CD4-positive, alpha-beta T cell treated with Interleukin-17A for 1 hour (primary cell): ENCODE measurements at places on chromosomes 7 and 10.

DNA sequence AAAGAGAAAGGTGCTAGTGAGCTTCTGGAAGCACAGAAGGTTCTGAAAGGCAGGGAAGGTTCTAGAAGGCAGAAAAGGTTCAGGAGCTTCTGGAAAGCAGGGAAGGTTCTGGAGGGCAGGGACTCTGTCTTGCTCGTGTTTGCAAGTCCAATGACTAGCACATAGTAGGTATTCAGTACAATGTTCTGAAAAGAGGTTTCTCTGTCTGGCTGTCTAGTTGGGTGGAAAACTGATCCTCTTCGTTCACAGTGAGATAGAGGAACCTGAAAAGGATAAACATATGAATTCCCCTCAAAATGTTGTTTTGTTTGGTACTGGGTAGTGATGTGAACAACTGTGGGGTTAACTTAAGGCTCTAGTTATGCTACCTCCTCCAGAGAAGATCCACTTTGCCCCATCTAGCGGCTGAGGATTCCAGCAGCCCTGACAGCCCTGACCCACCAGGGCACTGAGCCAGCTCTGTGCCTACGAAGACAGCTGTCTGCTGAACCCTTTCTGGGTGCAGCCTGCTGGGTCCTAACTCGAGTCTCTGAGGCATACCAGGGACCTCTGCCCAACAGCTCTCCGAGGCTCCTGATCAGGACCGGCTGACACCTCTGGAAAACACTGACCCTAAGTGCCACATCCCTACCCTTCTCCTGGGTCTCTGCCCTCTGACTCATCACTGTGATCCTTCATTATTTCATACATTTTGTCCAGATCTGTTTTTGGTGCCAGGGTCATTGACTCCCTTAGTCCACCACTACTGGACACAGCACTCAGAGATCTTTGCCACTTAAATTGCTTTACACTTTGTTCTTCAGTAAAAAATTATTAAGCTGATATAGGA lies 15.4 kb downstream of the PTPRN2 start:
- DNase-seq, result no peak

- DNase-seq, result no peak
Measured at GRCh38 chr7:105672801-105673200, 91.5 kb upstream of the EFCAB10 start.

- DNase-seq, result no peak
Measured at GRCh38 chr7:81487516-81487915, 282.3 kb downstream of the HGF start.

- DNase-seq, result peak; percentile 28
Measured at GRCh38 chr7:50330254-50330653, 25.7 kb downstream of the IKZF1 start.

- DNase-seq, result no peak
Measured at GRCh38 chr7:55303220-55303619, 61.9 kb upstream of the LANCL2 start.

GRCh38 chr7:138435231-138435919 lies 24.7 kb upstream of the TRIM24 start:
- DNase-seq, result no peak

- no peak for DNase-seq
Measured at GRCh38 chr10:28984431-28984830, 304.4 kb upstream of the LYZL1 start.

GRCh38 chr10:79610601-79611191 lies at the start of gene SFTPA1:
Gene SFTPA1, plus strand, starts transcription at chr10:79610939. Its CDS starts 887 bp downstream, at chr10:79611826.
- DNase-seq, result no peak

- DNase-seq, result no peak
Measured at GRCh38 chr10:77281719-77282118, 355.9 kb downstream of the KCNMA1 start.

DNA sequence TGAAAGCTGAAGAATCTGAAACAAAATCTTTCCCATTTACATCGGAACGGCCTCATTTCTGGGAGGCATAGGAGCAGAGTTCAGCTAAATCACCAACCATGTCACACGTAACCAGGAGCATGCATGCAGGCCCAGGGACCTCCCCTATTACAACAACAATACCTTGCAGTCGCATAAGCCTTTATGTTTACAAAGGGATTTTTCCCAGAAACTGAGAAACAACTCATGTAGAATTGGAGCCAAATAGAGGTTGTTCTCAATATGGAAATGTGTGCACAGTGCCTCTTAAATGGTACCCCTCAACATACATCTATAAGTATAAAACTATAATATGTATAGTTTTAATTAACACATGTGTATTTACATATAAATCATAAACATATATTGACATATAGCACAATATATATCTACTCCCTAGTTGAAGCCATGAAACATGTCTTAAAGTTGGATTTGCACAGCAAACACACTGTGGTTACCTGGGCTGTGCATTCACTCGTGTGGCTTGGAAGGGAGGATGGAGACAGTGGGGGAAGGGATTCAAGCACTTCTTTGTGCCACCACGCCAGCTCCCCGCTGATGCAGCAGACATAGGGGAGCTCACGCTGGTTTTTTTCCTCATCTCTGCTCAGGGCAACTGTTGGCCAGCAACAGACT lies 35.0 kb upstream of the DGKI start:
- DNase-seq, result no peak

- no peak for DNase-seq
Measured at GRCh38 chr7:12315049-12315448, 88.6 kb downstream of the VWDE start.

GRCh38 chr10:42951486-42952251 lies 125.2 kb upstream of the RET start:
- no peak for DNase-seq

DNA sequence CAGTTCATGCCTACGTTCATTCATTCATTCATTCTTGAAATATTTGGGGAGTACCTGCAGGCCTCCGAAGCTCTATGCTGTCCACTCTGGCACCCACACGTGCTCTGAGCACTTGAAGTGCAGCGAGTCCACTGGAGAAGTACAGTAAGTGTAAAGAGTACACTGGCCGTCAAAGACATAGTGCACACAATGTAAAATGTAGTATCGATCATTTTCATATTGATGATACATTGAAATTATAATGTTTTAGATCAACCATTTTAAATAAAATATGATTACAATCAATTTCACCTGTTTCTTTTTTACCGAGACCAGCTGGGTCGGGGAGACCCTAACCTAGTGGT lies 37.0 kb upstream of the PURB start:
- DNase-seq, result no peak

DNA sequence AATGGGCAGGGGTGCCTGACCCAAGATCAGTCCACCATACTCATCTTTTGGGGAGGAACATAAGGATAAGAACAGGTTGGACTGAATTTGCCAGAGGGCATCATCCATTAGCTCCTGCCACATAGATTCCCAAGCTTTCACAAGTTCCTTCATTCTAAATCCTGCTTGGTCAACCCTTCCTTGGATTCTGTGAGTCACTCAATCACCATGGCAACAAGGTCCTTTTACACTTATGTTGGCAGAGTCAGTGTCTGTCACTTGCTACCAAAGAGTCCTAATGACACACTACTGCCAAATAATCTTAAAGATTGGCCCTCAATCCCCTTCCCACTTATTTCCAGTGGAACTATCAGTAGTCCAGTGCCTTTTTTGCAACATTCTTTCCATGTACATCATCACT lies 5.0 kb upstream of the LGI1 start:
- no peak for DNase-seq

GRCh38 chr10:114103284-114103683 lies 59.6 kb downstream of the ADRB1 start:
- peak; percentile 51 for DNase-seq

- DNase-seq, result peak; percentile 48
Measured at GRCh38 chr10:43395571-43396060, 13.4 kb downstream of the HNRNPF start.

DNA sequence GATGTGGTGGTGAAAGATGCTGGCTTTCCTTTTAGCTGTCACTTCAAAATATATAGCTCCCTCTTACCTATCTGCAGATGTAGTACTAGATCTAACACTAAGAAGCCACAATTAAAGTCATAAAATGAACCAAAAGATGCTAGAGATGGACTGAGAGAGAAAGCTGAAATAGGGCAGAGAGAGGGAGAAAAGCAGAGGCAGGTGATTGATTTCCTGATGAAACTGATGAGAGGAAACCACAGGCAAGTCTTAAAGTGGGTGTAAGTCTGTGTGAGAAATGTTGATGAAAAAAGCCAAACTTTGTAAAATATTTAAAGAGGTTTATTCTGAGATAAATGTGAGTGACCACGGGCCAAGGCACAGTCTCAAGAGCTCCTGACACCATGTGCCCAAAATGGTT lies 194.3 kb upstream of the MBL2 start:
- no peak for DNase-seq

- DNase-seq, result no peak
Measured at GRCh38 chr7:151374139-151374538, 32.5 kb downstream of the NUB1 start.

- no peak for DNase-seq
Measured at GRCh38 chr7:89232-90019, 102.9 kb upstream of the FAM20C start.

DNA sequence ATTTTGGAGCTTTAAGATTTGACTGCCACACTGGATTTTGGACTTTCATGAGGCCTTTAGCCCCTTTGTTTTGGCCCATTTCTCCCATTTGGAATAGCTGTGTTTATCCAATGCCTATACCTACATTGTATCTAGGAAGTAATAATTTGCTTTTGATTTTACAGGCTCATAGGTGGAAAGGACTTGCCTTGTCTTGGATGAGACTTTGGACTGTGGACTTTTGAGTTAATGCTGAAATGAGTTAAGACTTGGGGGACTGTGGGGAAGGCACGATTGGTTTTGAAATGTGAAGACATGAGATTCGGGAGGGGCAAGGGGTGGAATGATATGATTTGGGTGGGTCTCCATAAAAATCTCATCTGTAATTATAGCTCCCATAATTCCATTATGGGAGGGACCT lies 47.6 kb upstream of the PAPSS2 start:
- no peak for DNase-seq

DNA sequence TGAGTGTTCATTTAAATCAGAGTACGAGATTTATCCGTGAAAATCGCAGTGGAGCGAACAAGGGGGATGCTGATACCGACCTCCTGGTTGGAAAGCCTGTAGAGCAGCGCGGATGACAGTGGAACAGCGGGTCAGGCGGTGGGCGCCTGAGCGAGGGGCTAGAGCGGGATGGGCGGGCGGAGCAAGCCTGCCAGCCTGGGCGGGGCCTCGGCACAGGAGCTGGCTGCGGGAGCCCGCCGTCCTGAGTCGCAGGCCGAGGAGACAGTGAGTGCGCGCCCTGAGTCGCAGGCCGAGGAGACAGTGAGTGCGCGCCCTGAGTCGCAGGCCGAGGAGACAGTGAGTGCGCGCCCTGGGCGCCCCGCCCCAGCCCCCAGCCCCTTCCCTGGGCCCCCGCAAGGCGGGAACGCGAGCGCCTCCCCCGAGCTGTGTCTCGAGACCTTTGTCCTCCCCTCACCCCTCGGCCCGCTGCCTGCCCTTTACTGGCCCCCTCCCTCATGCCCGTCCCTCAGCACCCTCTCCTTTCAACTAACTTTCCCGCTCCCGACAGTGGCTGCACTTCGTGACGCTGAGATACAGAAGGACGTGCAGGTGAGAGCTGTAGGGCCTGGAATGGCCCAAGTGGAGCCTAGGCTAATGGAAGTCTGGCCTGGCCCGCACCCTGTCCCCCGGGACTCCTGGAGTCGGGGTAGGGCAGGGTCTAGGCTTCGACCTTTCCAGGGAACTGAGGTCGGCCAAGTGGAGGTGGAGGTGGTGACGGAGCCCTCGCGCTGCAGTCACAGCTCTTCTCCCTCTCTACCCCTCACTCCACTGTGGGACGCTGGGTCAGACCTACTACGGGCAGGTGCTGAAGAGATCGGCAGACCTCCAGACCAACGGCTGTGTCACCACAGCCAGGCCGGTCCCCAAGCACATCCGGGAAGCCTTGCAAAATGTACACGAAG lies at the start of gene AS3MT:
TSS of gene AS3MT (plus strand) at position 213 of the 941 bp plus-strand sequence. CDS start at position 336, 123 bp downstream.
- DNase-seq, result no peak

- peak; percentile 26 for DNase-seq
Measured at GRCh38 chr10:69048103-69048502, 39.8 kb upstream of the SRGN start.

DNA sequence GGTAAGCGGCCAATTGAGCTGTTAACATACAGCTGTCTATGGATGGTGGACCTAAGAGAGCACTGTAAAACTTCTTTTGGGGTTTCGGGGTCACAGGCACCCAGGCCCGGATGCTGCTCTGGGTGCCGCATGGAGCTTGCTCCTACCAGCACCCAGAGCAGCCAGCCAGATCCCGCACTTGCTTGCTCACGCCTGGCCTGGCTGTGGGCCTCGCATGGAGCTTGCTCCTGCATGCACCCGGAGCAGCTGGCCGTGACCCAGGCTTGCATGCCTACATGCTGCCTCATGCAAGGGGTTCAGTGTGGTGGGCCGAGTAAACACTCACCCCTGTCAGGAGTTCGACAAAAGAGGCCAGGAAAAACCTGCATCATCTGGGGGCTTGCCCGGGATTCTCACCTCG lies 896.9 kb downstream of the SORCS1 start:
- no peak for DNase-seq

- DNase-seq, result no peak
Measured at GRCh38 chr10:127989481-127990012, 82.6 kb downstream of the PTPRE start.
